HFFc6 (cell line): ENCODE measurements at places on chromosomes 5 and 9. TPM values are rescaled to one million over a fixed set of nuclear protein-coding genes. Genes with fewer than 3 reads are reported as not detected.
A peak's percentile ranks its signal among the peaks of the same experiment; 100 is the strongest.

- 0 out of 2 replicates have a peak overlapping the region, but pooled peaks have one; percentile 2 for H3K4me3 ChIP-seq
- no peak overlapping the region for H3K27ac ChIP-seq
- H3K36me3 ChIP-seq, result peaks cover 23% of the 10 kb centered on the region
- DNase-seq, result no peak
- H3K27me3 ChIP-seq, result no peaks in the 10 kb centered on the region; the same call in 1 of the 2 replicates
Measured at GRCh38 chr5:52786391-52786790, 1.3 kb upstream of the ITGA1 start.

DNA sequence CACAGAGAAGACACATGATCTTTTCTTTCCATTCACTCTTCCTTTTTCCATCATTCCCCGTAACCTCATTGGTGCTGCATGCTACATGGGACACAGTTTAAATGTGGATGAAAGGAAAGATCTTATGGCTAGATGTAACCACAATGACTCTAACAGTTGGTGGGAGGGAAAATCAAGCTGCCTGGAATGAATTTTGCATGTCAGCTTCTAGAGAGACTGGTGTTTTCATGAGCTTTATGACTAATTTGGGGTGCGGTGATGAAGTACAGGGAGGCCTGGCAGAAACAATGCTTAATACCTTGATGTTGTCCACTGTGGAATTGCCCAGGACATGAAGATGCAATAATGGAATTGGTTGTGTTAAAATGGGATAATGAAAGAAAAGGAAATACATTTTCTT, 55.9 kb upstream of the MYO10 start:
- H3K27ac ChIP-seq, result peak overlapping the region; percentile 76
- no peaks in the 10 kb centered on the region for H3K36me3 ChIP-seq
- H3K4me1 ChIP-seq, result peaks cover 42% of the 10 kb centered on the region
- H3K27me3 ChIP-seq, result peaks cover 2% of the 10 kb centered on the region; the same call in 1 of the 2 replicates
- peak; percentile 82 for DNase-seq

DNA sequence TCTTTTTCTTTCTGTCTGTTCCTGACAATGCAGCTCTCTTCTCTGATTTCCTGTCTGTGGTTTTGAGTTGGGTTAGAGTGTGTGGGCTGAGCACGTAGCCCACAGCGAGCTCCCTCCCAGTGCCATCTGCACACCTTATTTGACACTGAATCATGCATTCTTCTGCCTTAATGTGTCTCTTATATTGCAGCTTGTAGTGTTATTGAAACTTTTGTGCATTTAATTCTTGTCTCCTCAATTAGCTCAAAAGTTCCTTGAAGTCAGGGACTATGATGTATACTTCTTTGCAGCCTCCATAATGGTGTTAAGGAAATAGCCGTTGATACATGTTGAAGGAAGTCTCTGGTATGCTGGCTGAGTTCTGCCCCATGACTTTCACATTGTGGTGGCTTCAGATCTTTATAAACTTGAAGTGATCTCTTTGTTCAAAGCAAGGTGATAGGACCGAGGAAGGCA, 576.2 kb upstream of the CLINT1 start:
- no peaks in the 10 kb centered on the region for H3K4me1 ChIP-seq
- no peak overlapping the region for H3K27ac ChIP-seq
- H3K27me3 ChIP-seq, result peaks cover 9% of the 10 kb centered on the region
- DNase-seq, result no peak
- H3K4me3 ChIP-seq, result no peak overlapping the region

DNA sequence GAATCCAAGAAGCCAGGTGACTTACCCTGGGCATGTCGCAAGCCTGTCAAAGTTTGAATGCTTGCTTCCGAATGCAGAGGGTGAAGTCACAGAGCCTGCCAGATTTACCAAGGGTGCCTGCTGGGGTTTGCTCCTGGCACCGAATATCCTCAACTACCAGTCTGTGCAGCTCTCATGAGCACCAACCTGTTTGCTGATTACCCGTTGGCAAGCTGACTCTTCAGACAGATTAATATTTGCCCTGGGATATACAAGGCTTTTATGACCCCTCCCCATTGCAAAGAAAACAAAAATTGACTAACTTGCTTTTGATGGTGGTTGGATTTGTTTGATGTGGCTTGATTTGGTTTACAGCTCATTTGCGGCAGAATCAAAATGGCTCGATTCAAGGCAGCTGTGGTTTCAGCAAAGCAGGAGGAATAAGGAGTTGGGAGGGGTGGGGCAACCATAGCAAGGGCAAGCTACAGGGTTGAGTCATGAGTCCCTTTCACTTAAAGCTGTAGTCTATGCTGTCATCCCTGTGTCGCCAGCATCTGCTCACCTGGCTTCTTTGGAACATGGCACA, 82.3 kb upstream of the AGXT2 start:
- H3K27me3 ChIP-seq, result peaks cover 2% of the 10 kb centered on the region; the same call in 1 of the 2 replicates
- no peak for DNase-seq
- peak overlapping the region; percentile 42 for H3K27ac ChIP-seq

- H3K4me1 ChIP-seq, result peaks cover 47% of the 10 kb centered on the region
- peak; percentile 85 for DNase-seq
- no peak overlapping the region for H3K4me3 ChIP-seq
- H3K36me3 ChIP-seq, result peaks cover 61% of the 10 kb centered on the region
- H3K27me3 ChIP-seq, result no peaks in the 10 kb centered on the region
- peak overlapping the region; percentile 76 for H3K27ac ChIP-seq
Measured at GRCh38 chr5:55276771-55277170, 30.7 kb downstream of the DHX29 start.

GRCh38 chr9:137759117-137759516, 118.5 kb upstream of the CACNA1B start:
- peaks cover 58% of the 10 kb centered on the region for H3K36me3 ChIP-seq
- peaks cover 29% of the 10 kb centered on the region for H3K4me1 ChIP-seq
- H3K27me3 ChIP-seq, result peaks cover 3% of the 10 kb centered on the region
- H3K27ac ChIP-seq, result peak overlapping the region; percentile 24; the same call in 1 of the 2 replicates
- no peak overlapping the region for H3K4me3 ChIP-seq
- DNase-seq, result no peak

DNA sequence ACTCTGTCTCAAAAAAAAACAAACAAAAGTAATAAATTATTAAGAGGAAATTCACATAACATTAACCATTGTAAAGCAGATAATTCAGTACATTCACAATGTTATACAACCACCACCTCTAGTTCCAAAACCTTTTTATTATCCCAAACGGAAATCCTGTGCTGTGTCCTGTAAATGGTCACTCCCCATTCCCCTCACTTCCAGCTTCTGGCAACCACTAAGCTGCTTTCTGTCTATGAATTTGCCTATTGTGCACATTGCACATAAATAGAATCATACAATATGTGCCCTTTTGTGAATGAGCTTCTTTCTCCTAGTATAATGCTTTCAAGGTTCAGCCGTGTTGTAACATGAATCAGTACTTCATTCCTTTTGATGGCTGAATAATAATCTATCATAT, 20.8 kb downstream of the C9orf152 start:
- H3K4me1 ChIP-seq, result no peaks in the 10 kb centered on the region
- H3K4me3 ChIP-seq, result no peak overlapping the region
- H3K27me3 ChIP-seq, result peaks cover 3% of the 10 kb centered on the region
- DNase-seq, result no peak
- H3K36me3 ChIP-seq, result no peaks in the 10 kb centered on the region
- no peak overlapping the region for H3K27ac ChIP-seq

DNA sequence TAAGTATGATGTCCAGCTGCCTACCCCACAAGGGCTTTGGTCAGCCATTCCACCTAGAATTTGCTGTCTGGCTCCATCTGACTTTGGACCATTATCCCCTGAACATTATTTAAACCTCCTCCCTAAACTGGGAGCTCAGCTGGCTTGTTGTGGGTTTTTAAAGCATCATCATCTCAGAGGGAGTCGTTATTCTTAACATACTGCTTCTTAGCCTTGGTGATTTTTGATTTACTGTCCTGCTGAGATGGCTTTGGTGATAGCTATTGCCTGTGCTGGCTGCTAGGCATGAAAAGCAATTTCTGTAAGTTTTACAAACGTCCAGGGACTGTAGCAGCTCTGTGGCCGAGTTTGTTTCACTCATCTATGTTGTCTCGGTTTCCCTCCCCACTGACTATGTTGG, 256.1 kb downstream of the NR3C1 start:
- H3K36me3 ChIP-seq, result no peaks in the 10 kb centered on the region
- H3K27me3 ChIP-seq, result no peaks in the 10 kb centered on the region
- H3K4me3 ChIP-seq, result no peak overlapping the region
- no peak overlapping the region for H3K27ac ChIP-seq
- no peak for DNase-seq

DNA sequence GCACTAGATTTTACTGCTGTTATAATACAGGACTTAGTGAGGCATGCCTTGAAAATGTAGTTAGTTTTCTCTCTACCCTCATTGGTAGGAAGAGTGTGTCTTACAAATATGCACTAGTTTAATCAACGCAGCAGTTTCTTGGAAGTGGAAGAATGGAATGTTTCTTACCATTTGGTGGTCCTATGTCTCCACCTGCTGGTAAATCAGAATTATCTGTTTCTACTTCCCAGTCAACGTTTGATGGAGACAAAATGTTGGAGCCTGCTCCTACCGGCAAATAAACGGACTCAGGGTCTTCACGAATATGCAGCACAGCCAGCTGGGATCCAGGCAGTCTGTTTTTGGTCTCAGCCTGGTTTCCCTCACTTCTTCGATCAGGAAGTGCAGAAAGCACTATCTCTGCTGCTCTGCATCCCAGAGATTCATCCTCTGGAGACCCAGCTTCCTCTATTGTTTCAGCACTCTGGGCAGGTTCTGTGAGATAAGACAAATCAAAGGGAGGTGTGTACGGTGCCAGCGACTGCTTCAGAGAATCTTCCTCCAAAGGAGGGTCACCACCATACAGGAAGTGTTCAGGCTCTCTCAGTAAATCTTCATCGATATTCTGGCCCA, 59.5 kb upstream of the PCA3 start:
- H3K4me3 ChIP-seq, result no peak overlapping the region
- DNase-seq, result peak; percentile 84
- peaks cover 58% of the 10 kb centered on the region for H3K27me3 ChIP-seq
- no peak overlapping the region for H3K27ac ChIP-seq
- no peaks in the 10 kb centered on the region for H3K36me3 ChIP-seq

Gene C9
- 0.09 TPM in 1 of 3 replicates, not detected in the others for total RNA-seq

Gene CNTNAP3
- not detected in 3 replicates for total RNA-seq

Gene PCDHGC5
- total RNA-seq, result 2.6 to 6.0 TPM (median 5.2 TPM) in 3 replicates
